ENCODE measurements at places on chromosomes 5 and 9. TPM values are rescaled to one million over a fixed set of nuclear protein-coding genes. Genes with fewer than 3 reads are reported as not detected.

The NUP214 gene
- total RNA-seq: 16.8 TPM

The TRMT10B gene
- 3.7 TPM for total RNA-seq

The PCDHGA5 gene
- 7.2 TPM for total RNA-seq

The SLC45A2 gene
- total RNA-seq: 0.23 TPM

The ADAMTS6 gene
- 27.5 TPM for total RNA-seq

The ADAMTS13 gene
- total RNA-seq: 3.5 TPM

The LTC4S gene
- 2.1 TPM for total RNA-seq

The FBN2 gene
- total RNA-seq: 9.0 TPM

The GLE1 gene
- 21.9 TPM for total RNA-seq

The KLHL3 gene
- total RNA-seq: 19.8 TPM

The LPAR1 gene
- total RNA-seq: 25.8 TPM

The FOXI1 gene
- not detected for total RNA-seq

The PCDHA1 gene
- total RNA-seq: 13.8 TPM

The CDX1 gene
- not detected for total RNA-seq

The PRDM9 gene
- not detected for total RNA-seq

The SPATA31C2 gene
- not detected for total RNA-seq

The IFNK gene
- total RNA-seq: not detected

The ISCA1 gene
- total RNA-seq: 93.4 TPM

The VDAC1 gene
- 238 TPM for total RNA-seq

The MUSK gene
- 3.2 TPM for total RNA-seq

The INSL4 gene
- not detected for total RNA-seq

The GABBR2 gene
- 128 TPM for total RNA-seq

The SLC6A19 gene
- not detected for total RNA-seq

The TRPM3 gene
- total RNA-seq: 36.4 TPM

The PCDHGC4 gene
- 91.6 TPM for total RNA-seq

The FBP1 gene
- 1.2 TPM for total RNA-seq

The SLC25A2 gene
- total RNA-seq: 0.23 TPM

The IL9 gene
- not detected for total RNA-seq

The ANKRD18B gene
- total RNA-seq: 5.5 TPM

The MEF2C gene
- 104 TPM for total RNA-seq

The HACD4 gene
- total RNA-seq: 1.6 TPM

The BAAT gene
- total RNA-seq: 0.23 TPM

The TIMD4 gene
- total RNA-seq: 0.23 TPM

The PLCXD3 gene
- 23.5 TPM for total RNA-seq

Data from diencephalon (tissue), 1 donor.